ENCODE measurements at places on chromosomes 5 and 9. TPM values are rescaled to one million over a fixed set of nuclear protein-coding genes. Genes with fewer than 3 reads are reported as not detected.
A peak's percentile ranks its signal among the peaks of the same experiment; 100 is the strongest.

GRCh38 chr9:7607421-7607820, 192.2 kb downstream of the DMAC1 start:
- H3K4me1 ChIP-seq, result peaks cover 5% of the 10 kb centered on the region
- no peaks in the 10 kb centered on the region for H3K36me3 ChIP-seq
- DNase-seq, result no peak
- no peaks in the 10 kb centered on the region for H3K27me3 ChIP-seq
- H3K4me3 ChIP-seq, result no peak overlapping the region
- H3K27ac ChIP-seq, result no peak overlapping the region

DNA sequence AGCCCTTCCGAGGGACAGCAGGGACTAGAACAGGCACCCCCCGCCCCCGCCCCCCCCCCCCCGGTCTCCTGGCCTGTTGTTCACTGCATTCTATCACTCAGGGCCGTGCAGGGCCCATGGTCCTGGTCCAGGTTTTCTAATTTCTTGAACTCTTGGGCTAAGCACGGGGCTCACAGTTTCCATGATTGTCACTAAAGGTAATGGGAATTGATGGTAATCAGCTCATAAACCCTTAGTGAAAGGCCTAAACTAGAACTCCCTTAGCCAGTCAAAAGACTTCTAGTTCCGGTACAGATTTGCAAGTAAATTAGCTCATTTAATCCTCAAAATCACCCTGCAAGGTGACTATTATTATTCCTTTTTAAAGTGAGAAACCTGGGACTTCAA, 14.7 kb upstream of the PWWP2A start:
- no peak for DNase-seq
- H3K27ac ChIP-seq, result no peak overlapping the region
- H3K36me3 ChIP-seq, result no peaks in the 10 kb centered on the region
- no peaks in the 10 kb centered on the region for H3K4me1 ChIP-seq

DNA sequence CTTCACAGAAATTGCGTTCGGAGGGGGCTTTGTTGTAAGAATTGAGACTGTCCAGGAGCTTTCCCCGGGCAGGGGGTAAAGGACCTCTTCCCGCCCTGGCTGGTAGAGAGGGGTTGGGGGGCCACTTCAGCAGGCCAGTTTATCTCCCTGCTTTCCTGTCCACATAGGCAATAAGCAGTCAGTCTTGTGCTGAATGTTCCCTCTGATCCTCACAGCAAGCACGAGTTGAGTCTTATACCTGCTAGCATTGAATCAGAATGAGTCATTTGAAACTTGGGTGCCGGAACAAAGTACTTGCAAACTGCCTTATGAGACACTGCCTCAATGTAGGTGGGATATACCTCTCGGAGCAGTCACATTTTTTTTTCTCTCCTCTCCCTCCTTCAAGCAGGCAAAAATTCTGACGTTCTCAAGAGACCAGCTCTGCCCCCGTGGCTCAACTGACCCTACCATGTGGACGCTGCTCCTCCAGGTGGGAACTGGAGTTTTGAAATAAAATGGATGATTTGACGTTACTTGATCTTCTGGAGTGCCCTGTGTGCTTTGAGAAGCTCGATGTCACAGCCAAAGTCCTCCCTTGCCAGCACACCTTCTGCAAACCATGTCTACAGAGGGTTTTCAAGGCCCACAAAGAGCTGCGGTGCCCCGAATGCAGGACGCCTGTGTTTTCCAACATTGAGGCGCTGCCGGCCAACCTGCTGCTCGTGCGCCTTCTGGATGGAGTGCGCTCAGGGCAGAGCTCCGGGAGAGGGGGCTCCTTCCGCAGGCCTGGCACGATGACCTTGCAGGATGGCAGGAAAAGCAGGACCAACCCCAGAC, 1.3 kb downstream of the SH3RF2 start:
- DNase-seq, result no peak
- no peaks in the 10 kb centered on the region for H3K36me3 ChIP-seq
- no peak overlapping the region for H3K27ac ChIP-seq
- no peak overlapping the region for H3K4me3 ChIP-seq

- H3K36me3 ChIP-seq, result peaks cover 39% of the 10 kb centered on the region
- no peak overlapping the region for H3K27ac ChIP-seq
- H3K27me3 ChIP-seq, result no peaks in the 10 kb centered on the region
- no peak for DNase-seq
- peak overlapping the region; percentile 11 for H3K4me3 ChIP-seq
- peaks cover 6% of the 10 kb centered on the region for H3K4me1 ChIP-seq
Observed at GRCh38 chr9:33374634-33375237, 27.6 kb downstream of the AQP7 start.

- no peaks in the 10 kb centered on the region for H3K27me3 ChIP-seq
- no peaks in the 10 kb centered on the region for H3K36me3 ChIP-seq
- H3K27ac ChIP-seq, result no peak overlapping the region
- H3K4me1 ChIP-seq, result no peaks in the 10 kb centered on the region
Observed at GRCh38 chr5:5591567-5591966, 169.1 kb downstream of the ICE1 start.

DNA sequence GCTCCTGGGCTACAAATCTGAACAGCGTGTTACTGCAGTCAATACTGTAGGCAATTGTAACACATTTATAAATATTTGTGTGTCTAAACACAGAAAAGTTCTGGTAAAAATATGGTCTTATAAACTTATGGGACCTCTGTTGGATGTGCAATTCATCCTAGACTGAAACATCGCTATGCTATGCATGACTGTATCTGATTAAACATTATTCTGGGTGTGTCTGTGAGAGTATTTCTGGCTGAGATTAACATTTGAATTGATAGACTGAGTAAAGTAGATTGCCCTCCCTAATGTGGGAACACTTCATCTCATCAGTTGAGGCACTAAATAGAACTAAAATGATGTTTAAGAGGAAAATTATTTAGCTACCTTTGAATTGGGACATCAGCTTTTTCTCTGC, 24.3 kb upstream of the PRDM9 start:
- H3K4me3 ChIP-seq, result no peak overlapping the region
- no peaks in the 10 kb centered on the region for H3K4me1 ChIP-seq
- no peak overlapping the region for H3K27ac ChIP-seq
- no peaks in the 10 kb centered on the region for H3K36me3 ChIP-seq
- H3K27me3 ChIP-seq, result no peaks in the 10 kb centered on the region
- DNase-seq, result no peak

GRCh38 chr5:15692706-15693381, 192.9 kb downstream of the FBXL7 start:
- no peak for DNase-seq
- H3K27ac ChIP-seq, result no peak overlapping the region
- no peaks in the 10 kb centered on the region for H3K4me1 ChIP-seq
- H3K27me3 ChIP-seq, result no peaks in the 10 kb centered on the region

DNA sequence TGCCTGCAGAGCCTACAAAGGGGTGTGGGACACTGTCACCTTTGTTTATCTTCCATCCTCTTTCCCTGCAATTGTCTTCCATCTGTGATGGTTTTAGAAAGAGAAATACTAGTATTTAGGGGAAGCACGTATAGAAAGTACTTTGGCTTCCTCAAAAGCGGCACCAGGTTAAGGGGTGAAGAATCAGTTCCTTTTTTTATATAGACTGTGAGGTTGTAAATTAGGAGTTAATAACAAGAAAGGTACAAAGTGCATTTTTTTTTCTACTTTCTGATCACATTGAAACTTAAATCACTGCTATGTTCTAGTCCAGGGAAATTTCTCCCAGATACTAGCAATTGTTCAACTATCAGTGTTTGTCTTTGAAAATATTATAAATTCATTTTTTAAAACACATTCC, 219.3 kb downstream of the CEMIP2 start:
- H3K27me3 ChIP-seq, result peaks cover 14% of the 10 kb centered on the region
- H3K36me3 ChIP-seq, result no peaks in the 10 kb centered on the region
- no peak for DNase-seq
- peaks cover 20% of the 10 kb centered on the region for H3K4me1 ChIP-seq
- no peak overlapping the region for H3K27ac ChIP-seq

DNA sequence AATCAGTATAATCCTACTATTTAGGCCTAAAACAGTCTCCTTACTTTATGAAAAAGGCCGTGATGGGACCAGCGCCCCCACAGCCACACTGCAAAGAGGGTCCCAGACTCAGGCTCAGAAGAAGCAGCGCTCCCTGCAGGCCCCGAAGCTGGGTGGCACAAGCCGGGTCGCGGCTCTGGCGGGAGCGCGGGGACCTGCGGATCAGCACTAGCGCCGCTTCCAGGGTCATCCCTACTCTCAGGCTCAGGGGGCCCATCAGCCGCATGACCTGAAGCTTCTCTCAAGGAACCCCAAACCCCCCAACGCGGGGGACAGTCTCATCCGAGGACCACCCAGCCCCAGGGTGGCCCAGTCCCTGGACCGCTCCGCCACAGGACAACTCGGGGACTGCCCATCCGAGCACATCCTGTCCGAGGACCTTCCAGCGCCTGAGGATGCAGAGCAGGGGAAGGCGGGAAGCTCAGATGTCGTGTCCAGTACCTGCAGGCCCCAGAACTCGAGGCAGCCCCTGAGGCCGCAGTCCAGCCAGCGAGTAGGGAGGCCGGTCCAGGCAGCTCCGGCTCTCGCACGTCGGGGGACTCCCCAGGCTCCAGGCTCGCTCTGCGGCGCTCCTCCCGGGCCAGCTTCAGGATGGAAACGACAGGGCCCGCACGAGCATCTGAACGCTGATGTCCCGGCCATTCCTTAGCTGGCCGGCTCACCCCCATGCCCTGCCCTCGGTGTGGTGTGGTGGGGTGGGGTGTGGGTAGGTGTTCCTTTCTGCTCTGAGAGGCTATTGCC, 32.4 kb upstream of the CDK20 start:
- DNase-seq, result no peak
- no peaks in the 10 kb centered on the region for H3K36me3 ChIP-seq
- no peaks in the 10 kb centered on the region for H3K4me1 ChIP-seq
- no peak overlapping the region for H3K4me3 ChIP-seq

DNA sequence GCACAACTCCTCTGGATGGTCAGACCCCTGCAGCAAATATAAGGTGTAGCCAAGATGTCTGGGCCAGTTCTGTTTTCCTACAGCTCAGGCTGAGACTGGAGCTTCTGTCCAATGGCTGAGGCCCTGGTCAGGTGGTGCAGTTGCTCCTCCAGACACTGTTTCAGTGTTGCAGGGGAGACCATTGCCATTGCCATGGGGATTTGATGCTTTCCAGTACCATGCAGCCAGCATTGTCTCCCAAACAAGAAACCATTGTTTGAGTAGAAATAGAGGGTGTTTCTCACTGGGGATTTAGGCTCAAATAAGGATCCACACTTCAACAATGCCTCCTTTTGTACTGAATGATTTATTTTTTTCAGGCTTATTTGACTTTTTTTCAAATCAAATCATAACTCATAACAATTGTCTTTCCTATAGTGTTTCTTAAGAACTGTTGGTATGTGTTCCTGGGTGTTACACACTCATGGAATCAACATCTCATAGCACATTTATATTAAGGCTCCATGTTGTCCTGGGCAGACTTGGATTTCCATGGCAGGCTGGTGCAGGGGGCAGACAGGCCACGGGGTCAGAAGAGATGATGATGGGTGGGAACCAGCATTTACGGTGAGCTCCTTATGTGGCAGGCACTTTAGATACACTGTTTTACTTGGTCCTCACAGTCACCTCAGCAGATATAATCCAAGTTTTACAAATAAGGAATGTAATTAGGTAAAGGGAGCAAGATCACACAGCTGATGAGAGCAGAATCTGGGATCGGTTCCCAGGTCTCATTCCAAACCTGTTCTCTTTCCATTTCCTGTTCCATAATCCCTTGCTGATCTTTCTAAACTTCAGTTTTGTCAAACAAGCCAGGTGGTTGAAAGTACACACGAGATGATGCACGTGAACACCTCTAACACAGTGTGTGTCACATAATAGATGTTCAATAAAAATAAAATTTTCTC, 95.9 kb upstream of the GNAQ start:
- peaks cover 49% of the 10 kb centered on the region for H3K27me3 ChIP-seq
- peaks cover 6% of the 10 kb centered on the region for H3K4me1 ChIP-seq
- no peaks in the 10 kb centered on the region for H3K36me3 ChIP-seq
- DNase-seq, result no peak

DNA sequence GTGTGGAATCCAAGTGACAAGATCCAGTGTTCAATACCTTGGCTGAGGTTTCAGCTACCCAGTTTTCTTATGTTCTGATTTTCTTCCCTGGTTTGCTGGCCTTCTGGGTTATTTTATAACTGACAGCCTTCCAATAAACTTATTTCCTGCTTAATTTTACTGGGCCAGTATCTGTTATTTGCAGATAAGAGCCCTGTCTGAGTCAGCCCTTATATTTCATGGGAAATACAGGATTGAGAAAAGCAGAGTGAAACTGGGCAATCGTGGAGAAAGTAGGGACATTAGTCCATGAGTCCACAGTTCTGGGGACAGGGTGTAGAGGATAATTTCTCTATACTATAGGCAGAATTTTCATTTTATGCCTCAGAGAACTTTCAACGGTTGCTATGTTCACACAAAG, 32.3 kb downstream of the TMEM167A start:
- no peaks in the 10 kb centered on the region for H3K27me3 ChIP-seq
- DNase-seq, result no peak
- H3K4me1 ChIP-seq, result no peaks in the 10 kb centered on the region
- no peak overlapping the region for H3K27ac ChIP-seq
- no peak overlapping the region for H3K4me3 ChIP-seq
- H3K36me3 ChIP-seq, result peaks cover 2% of the 10 kb centered on the region

DNA sequence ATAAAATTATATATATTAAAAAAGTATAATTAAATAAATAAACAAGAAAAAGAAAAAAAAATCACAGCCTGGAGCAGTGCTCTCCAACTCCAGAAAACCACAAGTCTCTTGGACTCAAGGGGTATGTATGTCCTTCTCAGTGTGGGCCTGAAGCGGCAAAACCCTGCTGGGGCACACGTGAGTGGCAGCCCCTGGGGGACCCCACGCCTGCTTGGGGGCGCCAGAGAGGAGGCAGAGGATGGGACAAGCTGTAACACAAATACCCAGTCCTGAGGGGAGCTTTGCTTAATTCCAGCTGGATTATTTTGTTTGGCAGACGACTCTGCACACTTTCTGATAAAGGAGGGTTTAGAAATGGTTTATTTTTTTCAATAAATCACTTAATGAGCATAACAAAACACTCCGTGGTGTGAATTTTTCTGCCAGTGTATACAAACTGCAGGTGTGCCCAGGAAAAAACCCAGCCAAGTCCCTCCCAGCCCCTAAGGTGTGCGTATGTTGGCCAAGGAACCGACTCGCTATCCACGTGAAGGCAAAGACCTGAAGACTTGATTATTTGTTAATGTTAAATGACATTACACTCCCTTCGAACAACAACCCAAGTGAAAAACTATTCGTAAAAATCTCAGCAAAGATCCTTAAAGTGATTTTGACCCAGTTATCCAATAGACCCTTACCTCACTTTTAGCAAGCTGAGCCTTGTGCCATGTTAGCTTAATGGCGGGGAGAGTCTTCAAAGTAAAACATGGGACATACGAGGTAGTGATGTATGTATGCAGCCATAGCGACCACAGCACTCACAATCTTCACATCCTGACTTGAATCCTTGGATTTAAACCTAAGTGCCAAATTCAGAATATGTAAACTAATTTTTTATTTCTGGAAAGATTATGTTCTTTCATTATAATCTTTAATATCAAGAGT, 32.9 kb downstream of the ANKH start:
- peaks cover 18% of the 10 kb centered on the region for H3K4me1 ChIP-seq
- peaks cover 6% of the 10 kb centered on the region for H3K36me3 ChIP-seq
- no peak for DNase-seq
- H3K27ac ChIP-seq, result no peak overlapping the region

SLCO6A1 gene
- not detected for total RNA-seq

GPRIN1 gene
- 3.2 TPM for total RNA-seq

PTPRD gene
- total RNA-seq, result 0.24 TPM

FOXD4L4 gene
- 0.29 TPM for total RNA-seq

Data from activated B cell treated with CpG ODN at 0.5 μM for 24 hours (primary cell).